ENCODE measurements at places on chromosomes 7 and 10.

- DNase-seq, result no peak
These were observed 64.4 kb upstream of the LEP start for GRCh38 chr7:128176696-128177095.

DNA sequence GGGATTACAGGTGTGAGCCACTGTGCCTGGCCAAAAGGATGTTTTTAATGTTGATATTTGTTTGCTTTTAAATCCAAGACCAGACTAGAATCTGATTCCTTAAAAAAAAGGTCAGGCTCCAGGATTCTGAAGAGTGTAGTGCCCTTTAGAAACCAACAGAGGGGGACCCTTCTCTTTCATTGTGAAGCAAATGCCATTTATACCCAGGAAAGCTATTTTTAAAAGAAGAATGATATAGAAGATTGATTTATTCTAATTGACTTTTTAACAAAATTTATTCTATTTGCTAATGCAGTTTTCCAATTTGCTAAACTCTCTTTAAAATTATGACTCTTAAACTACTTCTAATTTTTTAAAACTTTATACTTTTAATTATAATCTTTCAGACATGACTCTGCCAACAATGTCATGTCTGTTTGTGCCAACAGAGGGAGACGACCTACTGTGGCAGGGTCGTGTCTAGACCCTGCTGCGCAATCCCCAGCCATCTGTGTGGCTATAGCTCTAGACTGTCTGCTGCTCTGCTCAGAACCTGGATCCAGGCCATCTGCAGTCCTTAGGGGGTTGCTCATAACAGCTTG lies 201.0 kb upstream of the IMMP2L start:
- DNase-seq, result peak; percentile 85

DNA sequence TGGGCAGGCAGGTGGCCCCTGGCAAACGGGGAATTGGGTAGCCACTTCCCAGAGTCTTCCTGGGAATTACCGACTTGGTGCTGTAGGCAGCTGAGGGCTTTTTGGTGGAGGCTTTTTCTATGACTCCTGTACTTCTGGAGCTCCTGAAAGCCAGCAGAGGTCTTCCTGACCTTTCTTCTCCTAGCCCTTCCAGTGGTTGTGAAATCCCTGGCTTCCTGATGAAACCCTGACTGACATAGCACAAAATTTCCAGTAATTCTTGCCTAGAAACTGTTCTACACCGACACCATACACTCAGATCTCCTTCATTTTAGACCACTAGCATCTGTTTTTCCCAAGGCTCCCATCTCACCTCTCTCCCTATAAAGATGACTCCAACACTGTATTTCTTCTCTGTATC lies 120.2 kb downstream of the STRA8 start:
- DNase-seq, result peak; percentile 8

- no peak for DNase-seq
These were observed 43.2 kb downstream of the GSDME start for GRCh38 chr7:24713850-24714675.

GRCh38 chr7:27899601-27900000 lies 159.6 kb downstream of the TAX1BP1 start:
- no peak for DNase-seq

GRCh38 chr7:92061154-92061553 lies 73.1 kb downstream of the CYP51A1 start:
- no peak for DNase-seq

GRCh38 chr10:123404357-123404756 lies 250.2 kb downstream of the BUB3 start:
- no peak for DNase-seq

DNA sequence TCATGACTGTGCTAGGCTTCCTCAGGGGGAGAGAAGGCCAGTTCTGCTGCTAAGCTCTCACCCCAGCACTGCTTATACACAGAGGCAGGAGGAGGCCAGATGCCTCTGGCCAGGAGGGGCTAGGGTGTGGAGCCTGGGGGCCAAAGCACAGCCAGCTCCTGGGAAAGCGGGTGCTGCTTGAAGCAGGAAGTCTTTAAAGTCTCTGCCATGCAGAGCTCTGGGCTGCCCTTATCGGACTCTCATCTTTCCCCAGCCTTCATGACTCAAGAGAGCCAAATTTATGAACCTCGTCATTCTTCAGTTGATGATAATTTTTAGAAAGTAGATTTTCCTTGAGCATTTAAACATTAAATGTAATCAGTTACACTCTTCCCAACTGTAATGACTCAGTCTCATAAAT lies 11.2 kb upstream of the TSPAN14 start:
- DNase-seq, result no peak

DNA sequence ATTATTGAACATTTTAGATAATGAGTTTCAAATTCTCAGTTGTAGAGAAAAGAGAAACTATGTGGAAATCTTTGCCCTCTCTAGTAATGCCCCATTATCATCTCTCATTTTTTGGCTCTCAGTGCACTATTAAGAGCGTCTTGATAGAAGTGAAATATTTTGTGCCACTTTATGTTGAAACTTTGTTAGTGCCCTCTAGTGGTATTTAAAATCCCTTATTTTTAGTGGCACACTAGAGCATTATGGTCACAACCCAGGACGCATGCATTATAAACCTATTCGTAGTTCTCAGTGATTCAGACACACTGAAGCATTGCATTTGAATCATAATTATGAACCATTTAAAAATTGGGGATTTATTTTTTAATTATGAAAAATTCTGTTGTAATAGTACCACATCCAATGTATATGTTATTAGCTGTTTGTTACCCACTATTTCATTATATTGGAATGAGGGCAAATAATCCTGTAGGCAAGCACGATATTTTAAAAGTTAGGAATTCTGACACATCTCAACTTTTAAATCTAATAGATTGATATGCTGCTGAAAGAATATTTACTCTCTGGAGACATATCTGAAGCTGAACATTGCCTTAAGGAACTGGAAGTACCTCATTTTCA lies 21.9 kb downstream of the PDCD4 start:
- peak; percentile 65 for DNase-seq

- peak; percentile 74 for DNase-seq
These were observed 163.7 kb downstream of the SEMA3D start for GRCh38 chr7:85023066-85023712.

DNA sequence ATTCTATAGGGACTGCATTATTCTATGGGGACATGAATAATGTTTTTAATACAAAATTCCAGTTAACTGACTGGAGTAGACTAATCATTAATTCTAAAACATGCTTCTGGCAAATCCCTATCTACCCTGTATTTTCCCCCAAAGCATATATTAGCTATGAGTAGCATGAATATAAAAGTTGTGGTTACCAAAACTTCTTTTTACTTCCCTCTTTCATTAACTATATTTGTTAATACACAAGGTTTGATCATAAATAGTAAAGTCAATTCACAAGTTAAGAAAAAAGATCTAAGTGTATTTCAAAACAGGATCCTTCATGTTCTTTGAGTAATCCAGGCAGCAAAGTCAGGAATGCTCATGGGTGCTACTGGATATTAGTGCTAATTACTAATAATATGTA lies 2.9 kb upstream of the RALA start:
- DNase-seq, result no peak

- DNase-seq, result no peak
These were observed 132.9 kb downstream of the PIP4K2A start for GRCh38 chr10:22581461-22581860.

DNA sequence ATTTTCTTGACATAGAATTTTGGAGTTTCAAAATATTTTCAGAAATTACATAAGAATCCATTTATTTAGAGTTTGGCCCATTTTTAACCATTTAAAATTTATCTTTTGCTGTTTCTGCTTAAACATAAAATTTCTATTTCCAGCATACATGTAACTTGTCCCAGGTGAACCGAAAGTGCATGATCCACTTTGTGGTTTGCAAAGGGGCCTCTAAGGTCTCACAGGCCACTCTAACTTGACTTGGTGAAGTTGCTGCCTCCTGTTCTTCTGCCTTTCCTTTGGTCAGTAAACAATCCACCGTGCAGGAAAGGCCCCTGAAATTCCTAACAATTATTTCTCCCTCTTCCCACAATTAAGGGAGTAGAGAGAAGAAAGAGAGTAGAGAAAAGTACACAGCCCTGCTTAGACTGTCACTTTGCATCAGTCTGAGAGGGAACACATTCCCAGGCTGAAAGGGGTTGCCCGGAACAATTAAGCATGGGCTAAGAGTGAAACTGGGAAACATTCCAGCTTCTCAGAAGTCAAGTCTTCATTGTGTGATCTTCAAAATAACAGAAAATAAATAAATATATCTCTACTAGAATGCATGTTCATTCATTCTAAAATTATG lies 79.5 kb upstream of the SEMA3A start:
- peak; percentile 12 for DNase-seq

GRCh38 chr7:97798046-97799019 lies 66.4 kb downstream of the TAC1 start:
- DNase-seq, result no peak

All from choroid plexus epithelial cell (primary cell).